ENCODE measurements at places on chromosomes 6 and 20.

DNA sequence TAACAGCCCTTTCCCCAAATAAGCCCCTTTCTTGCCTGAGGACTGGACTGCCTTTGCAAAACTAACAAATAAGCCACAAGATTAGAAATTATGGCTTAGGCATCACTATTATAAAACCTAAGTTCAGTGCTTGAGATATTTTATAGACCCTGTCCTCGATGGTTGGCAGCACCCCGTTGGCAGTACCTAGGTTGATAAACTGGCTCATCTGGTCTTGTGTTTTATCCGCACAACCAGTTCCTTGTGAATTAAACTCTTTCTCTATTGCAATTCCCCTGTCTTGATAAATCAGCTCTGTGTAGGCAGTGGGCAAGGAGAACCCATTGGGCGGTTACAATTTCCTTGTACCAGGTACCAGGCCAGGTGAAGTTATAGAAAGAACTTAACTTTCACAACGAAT is 6.6 kb downstream of the LRP11 start:
- no peak for DNase-seq

DNA sequence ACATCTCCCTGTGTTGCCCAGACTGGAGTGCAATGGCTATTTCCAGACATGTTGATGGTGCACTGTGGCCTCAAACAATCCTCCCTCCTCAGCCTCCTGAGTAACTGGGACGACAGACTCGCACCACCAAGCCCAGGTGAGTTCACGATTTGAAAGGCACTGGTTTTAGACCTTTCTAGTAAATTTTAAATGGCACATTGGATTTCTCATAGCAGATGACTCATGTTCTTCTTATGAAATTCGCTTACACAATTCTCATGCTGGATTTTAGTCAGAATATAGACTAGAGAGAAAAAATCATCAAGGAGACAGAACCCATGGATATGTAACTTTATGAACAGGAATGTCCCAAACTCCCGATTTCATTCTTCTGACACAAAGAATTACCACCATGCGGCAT is 18.1 kb upstream of the PXDC1 start:
- no peak for DNase-seq

GRCh38 chr6:147449405-147450161 is 58.9 kb upstream of the SAMD5 start:
- DNase-seq, result no peak

DNA sequence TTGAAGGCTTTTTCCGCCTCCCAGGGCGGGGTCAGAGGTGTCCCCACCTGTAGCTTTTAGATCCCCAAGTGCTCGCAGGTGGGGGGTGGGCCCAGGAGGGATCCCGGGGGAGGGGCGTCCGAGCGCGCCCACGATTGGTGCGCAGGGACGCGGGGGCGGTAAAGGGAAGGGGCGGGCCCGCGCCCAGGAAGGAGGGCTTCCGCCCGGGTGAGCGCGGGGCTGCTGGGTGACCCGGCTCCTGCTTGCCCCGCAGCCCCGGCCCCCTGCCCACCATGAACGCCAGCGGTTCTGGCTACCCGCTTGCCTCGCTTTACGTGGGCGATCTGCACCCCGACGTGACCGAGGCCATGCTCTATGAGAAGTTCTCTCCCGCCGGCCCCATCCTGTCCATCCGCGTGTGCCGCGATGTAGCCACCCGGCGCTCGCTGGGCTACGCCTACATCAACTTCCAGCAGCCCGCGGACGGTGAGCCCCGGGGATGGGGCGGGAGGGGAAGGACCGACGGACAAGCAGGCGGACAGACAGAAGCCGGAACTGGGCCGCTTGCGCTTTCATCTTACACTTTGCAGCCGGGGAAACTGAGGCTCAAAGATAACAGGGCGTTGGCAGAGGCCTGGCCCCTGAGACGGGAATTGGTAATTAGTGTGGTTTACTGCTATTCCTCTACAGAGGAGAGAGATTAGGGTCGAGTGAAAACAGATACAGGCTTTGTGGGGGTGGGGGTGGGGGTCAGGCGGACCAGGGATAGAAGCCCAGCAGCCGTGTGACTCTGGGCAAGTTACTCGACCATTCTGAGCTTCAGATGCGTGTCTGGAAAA is at the start of gene PABPC1L:
TSS of gene PABPC1L (plus strand) at position 189 of the 818 bp plus-strand sequence. CDS start at position 273, 84 bp downstream.
- peak; percentile 90 for DNase-seq

DNA sequence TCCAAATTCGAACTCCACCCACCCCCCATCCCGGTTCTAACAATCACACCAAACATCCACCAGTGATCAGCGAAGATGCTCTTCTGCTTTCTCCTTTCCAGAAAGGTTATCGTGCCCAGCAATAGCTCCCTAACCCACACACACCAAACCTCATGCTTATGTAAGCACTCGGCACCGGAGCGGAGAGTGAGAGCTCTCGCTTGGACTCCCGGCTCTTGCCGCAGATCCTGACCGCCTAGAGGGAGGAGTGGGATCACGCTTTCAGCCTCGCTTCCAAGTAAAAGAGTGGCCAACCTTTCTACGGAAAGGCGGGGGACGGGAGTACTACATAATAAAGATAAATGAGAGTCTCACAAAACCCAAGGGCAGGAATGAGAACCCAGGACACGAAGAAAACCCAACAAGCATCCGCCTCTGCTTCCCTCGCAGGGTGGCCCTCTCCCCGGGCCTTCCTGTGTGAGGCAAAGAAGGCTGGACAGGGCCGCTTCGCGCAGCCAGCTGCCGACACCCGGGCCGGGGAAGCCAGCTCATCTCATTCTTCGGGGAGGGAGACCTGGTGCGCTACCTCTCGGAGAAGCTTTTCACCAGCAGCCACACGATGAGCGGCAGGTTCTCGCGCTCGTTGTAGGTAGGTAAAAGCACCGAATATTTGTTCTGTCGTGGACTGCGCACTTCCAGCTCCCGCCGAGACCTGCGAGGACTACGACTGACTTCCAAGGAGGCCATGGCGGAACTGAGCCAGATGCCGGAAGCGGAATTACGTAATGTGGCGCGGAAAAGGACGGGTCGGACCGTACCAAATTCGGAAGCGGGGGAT is at the start of gene DPM1:
TSS of gene DPM1 (minus strand) at position 735 of the 817 bp plus-strand sequence. CDS start at position 726, 9 bp downstream.
- DNase-seq, result peak; percentile 91

DNA sequence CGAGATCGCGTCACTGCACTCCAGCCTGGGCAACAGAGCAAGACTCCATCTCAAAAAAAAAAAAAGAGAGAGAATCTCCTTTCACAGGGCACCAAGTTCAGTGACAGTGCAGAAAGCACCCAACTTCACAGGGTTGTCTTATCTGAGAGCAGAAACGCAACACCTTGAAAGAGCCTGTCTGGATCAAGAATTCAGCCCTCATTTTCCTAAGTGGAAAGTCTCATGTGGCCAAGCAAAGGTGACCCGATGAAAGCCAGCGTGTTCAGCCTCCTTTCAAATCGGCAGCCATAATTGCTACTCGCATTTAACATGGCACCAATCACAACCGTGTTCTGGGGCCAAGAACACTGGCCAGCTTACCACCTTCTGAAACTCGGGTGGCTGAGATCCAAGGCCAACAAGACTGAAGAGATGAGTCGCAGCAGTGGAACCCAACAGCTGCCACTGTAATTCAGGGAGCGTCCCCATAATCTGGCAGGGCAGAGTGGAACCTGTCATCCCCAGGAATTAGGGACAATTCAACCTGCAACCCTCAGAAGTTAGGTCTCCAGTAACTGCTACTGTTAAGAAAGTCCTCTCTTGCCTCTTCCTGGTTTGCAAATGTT is 536.7 kb upstream of the JARID2 start:
- no peak for DNase-seq

DNA sequence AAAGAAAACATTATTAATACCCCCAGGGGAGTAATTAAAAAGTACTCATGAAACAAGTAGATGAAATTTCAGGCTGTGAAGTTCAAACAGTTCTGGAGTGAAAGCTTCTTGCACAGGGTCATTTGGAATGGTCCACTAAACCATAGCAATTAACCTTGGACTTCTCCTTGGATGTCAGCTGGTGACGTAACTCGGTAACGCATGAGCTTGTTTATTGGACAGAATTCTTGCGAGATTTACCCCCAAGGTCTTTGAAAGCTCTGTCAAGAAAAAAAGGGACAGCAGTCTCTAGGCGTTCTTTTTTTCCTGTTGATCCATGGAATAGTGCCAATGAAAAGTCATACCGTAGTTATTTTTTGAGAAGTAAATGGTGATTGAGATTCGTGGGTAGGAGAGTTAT is 2.2 kb downstream of the CD83 start:
- DNase-seq, result no peak

- DNase-seq, result peak; percentile 12
These were observed 39.6 kb downstream of the ESR1 start for GRCh38 chr6:151847064-151847463.

DNA sequence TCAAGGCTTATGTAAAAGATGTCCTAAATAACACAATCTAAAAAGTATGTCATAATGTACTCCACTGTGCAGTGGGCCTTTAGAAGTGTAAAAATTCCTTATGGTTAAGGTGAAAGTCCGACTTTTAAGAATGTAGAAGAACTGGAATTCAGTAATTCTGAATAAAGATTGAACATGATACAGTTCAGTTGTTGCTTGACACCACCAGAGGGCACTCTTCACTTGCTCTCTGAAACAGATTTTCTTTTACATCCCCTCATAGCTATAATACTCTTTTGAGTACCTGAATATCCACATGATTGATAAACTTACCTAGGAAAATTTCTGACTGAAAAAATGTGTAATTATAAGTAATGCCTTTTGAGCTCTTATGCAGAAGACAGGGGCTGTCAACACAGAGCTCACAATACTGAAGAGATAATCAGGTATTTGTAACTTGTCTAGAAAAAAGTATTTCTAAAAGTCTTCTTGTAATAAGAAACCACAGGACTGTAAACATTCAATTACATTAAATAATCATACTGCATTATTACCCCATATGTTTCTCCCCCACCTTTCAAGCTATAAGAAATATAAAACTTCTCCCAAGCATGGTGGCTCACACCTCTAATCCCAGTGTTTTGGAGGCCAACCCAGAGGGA is 92.1 kb downstream of the POPDC3 start:
- peak; percentile 59 for DNase-seq

DNA sequence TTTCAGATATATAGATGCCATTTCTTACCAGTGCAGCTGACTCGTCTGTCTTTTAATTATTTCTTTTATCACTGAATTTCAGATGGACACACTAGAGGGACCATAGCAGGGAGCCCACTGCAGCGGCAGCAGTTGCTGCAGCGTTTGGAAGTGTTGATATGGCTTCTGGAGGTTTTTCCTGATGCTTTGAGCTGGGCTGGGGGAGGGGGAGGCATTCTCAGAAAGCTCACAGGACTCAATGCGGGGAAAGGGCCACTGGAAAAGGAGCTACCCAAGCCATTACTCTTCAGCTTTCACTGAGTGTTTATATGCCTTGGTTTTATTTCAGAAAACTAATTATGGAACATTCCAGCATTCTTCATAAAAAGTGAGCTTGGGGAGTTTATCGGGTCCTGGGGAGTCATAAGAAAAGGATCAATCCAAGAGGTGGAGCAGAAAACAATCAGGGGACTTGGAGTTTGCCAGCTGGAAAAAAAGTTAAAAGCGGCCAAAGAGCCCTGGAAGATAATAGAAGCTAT is 740.4 kb upstream of the FLRT3 start:
- no peak for DNase-seq

GRCh38 chr6:84103029-84103428 is 69.5 kb downstream of the MRAP2 start:
- no peak for DNase-seq

DNA sequence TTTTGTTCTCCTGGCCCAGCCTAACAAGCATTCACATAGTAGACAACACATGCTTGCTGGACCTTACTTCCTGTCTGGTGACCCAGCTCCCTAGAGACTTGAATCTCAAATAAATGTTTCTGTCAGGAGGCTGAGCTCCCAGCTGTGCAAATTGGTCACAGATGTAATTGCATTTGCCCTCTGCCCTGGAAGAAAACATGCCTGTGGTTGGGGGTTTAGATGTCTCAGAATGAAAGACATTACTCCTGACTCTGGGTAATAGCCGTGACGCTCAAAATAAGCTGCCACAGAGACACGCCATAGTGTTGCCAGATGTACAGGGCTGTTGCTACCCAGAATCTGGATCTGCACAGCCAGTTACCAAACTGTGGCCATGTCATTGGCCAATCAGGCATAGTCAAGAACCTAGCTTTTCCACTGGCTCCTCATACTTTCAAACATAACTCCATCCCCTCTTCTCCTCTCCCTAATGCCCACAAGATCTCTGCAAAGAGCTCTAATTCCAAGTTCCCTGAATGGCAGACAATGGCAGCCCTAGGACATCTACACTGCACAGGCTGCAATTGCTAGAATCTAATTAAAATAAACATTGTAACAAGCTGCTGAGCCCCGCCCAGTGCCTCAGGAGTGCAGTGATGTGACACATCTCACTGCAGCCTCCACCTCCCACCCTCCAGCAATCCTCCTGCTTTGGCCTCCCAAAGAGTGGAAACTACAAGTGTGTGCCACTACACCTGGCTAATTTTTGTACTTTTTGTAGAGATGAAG is 32.8 kb upstream of the GMPR start:
- DNase-seq, result peak; percentile 11

- no peak for DNase-seq
These were observed 257.0 kb downstream of the GRIK2 start for GRCh38 chr6:101650402-101651100.

GRCh38 chr6:30703821-30704220 is 13.0 kb upstream of the NRM start:
- DNase-seq, result no peak

GRCh38 chr20:25030007-25030648 is 27.8 kb downstream of the ACSS1 start:
- no peak for DNase-seq

- no peak for DNase-seq
These were observed 437.1 kb downstream of the UTRN start for GRCh38 chr6:144722154-144722737.

DNA sequence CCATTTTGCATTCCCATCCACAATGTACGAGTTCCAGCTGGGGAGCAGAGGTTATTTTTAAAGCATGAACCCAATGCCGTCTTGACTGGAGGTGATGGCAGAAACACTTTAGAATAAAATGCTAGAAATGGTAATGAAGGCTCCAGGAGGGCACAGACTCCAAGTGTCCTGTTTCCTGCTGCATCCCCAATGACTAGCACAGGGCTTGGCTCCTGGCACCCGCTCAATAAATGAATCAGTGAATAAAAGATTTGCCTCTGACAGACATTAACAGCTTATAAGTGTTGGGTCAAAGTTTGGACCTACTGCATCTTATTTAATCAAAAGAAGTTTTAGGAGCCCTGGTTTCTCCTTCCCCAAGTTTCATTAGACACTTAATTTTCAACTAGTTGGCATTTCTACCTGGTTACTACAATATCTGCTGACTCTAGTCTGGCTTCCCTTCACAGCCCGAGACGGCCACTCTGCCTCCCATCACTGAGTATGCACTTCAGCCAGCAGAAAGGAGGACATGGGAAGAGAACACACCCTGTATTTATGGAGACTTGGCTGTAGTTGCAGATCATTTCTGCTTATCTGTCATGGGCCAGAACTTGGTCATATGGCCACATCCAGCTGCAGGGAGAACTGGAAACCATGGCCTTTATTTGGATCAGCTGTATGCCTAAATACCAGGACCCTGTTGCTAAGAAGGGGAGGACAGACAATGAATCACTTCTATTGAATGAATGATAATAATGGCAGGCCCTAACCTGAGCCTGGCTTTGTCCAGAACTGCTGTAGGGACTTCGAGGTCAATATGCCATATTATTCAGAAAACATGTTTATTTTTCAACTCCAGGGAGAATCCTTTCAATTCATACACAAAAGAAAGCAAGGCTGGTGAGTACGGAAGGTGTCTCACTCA is 63.1 kb downstream of the TTI1 start:
- DNase-seq, result no peak

GRCh38 chr6:105561486-105561885 is 158.6 kb upstream of the PREP start:
- DNase-seq, result no peak

GRCh38 chr6:108746836-108747575 is 101.2 kb upstream of the ARMC2 start:
- no peak for DNase-seq
